ENCODE measurements at places on chromosomes 16 and 17. TPM values are rescaled to one million over a fixed set of nuclear protein-coding genes. Genes with fewer than 3 reads are reported as not detected.

Gene PDILT
- not detected for total RNA-seq

Gene WIPF2
- 5.0 TPM for total RNA-seq

Gene FOXJ1
- not detected for total RNA-seq

Gene TEKT1
- total RNA-seq = not detected

DNA sequence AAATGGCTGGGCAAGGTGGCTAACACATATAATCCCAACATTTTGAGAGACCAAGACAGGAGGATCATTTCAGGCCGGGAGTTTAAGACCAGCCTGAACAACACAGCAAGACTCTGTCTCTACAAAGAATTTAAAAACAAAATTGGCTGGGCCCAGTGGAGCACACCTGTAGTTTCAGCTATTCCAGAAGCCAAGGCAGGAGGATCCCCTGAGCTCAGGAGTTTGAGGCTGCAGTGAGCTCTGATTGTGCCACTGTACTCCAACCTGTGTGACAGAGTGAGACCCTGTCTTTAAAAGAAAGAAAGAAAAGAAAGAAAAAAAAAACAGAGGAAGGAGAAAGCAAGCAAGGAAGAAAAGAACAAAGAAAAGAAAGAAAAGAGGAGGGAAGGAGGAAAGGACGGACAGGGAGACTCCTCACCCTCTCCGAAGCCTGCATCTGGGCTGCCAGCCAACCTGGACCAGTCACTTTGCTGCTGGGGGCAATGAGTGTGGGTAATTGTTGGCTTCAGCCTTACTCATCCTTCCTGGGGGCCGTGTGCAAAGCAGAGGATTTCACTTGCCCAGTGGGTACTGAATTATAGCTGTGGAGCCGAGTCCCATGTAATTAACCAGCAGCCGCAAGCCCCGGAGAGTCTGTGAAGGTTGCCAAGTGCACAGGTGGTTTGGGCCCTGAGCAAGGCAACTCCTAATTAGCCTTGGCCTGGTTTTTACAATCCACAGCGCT lies 6.7 kb upstream of the MT4 start:
- DNase-seq = no peak

DNA sequence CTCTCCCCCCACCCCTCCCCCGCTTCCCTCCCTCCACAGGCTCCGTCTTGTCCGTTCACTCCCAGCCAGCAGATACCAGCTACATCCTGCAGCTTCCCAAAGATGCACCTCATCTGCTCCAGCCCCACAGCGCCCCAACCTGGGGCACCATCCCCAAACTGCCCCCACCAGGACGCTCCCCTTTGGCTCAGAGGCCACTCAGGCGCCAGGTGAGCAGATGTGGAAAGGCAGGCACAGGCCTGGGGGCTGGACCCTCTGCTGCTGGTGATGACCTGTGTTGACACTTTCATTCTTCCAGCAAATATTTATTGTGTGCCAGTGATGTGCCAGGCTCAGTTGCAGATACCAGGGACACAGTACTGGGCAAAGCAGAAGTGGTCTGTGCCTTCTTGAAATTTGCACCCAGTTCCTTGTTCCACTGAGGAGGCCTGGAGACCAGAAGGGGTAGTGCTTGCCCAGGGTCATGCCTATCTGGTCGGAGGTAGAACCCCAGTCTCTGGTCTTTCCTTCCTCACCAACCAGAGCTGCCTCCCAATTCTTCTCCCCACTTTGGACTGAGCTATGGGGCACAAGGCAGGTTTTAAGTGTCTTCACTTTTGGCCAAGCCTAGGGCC lies 10.3 kb upstream of the ABCC3 start:
- DNase-seq = no peak

GRCh38 chr17:80453126-80453997 lies 23.0 kb downstream of the NPTX1 start:
- DNase-seq = no peak

DNA sequence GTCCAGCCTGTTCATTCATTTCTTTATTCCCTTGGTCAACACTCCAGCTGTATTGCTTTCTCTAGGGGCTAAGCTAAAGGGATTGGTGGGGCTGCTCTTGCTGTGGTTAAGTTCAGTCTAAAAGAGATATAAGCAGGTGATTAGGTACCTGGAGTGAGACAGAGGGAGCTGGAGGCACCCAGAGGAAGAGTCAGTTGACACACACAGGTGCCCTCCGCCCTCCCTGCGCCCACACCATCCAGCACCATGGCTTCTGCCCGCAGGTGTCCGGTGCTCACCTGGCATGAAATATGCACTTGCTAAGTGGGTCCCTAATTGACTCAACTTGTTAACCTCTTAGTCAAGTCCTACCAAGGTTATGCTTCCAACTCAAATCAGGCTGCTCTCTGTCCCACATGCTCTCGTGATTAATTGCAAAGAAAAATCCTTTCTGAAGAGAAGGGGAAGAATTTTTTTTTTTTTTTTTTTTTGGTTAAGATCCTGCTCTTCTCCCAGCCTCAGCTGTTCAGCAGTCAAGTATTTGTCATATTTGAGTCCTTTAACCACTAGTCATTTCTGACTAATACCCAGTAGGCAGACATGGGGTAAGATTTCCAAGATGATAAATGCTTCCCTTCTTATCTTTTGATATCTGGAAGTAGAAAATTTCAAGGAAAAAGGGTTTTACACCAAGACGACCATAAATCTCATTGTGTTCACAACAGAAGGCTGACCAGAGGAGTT lies 199.8 kb upstream of the WSCD1 start:
- no peak for DNase-seq

DNA sequence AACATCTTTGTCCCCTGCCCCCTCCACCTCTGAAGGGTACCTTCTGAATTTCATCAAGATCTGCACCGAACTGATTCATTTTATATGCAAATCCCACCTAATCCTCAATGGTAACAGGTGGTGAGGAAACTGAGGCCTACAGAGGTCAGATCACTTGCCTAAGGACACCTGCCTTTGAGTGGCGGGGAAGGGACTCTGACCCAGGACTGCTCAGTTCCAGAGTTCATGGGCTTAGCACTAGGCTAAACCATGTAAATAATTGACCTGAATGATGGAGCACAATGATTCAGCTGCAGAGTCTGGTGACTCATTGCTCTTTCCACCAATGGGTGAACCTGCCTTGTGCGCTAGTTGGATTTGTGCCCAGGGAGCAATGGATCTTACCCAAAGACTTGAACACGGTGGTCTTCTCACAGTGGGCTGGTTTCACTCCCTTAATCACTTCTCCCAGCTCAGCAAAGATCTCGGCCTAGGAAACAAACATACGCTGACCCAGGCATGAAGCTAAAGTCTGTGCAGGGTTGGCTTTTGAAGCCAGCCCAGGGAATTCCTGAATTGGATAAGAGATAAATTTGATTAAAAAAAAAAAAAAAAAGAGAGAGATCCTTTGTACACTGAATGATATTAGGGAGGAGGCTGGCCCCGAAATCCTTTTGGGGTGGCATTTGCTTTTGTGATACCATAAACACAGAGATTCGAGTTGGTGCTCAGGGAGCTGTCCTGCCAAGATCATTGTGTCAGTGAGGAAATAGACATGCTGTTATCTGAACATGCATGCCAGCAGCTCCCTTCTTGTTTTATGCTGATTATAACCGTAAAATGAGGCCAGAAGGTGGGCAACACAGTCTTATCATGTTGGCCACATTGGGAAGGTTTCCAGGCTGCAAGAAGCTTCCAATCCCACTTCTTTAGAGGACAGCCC lies 17.0 kb downstream of the CRYM start:
- DNase-seq = no peak

GRCh38 chr16:66970775-66971720 lies 10.0 kb downstream of the CES3 start:
- DNase-seq = no peak

DNA sequence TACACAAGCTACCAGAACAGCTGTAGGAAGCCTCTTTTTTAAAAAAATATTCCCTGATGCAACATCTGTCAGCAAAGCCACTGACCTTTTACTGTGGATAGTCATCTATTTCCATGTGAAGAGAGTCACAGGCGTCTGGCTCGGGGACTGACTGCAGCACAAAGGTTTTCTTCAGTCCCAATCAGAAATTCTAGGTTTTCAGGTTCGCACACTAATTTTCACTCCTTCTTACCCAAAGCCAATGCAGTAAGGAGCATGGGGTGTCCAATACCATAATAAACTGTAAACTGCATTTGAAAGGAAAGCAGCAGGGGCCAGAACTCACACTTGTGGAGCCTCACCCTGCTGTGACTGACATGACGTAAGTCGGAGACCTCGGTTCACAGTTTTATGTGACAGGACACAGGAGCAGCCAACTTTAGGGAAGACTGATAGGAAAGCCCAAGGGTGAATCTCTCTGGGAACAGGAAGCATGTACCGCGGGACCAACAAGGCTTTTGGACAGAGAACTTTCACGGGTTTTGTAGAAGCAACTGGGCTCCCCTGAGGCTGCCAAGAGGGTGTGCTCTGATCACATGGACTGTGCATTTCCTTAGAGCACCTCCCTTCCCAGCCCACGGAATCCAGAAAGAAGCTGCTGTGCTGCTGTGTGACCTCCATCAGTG lies 9.1 kb upstream of the TMEM100 start:
- DNase-seq = peak; percentile 90

- no peak for DNase-seq
These were observed 18.8 kb upstream of the KRT10 start for GRCh38 chr17:40841246-40841645.

DNA sequence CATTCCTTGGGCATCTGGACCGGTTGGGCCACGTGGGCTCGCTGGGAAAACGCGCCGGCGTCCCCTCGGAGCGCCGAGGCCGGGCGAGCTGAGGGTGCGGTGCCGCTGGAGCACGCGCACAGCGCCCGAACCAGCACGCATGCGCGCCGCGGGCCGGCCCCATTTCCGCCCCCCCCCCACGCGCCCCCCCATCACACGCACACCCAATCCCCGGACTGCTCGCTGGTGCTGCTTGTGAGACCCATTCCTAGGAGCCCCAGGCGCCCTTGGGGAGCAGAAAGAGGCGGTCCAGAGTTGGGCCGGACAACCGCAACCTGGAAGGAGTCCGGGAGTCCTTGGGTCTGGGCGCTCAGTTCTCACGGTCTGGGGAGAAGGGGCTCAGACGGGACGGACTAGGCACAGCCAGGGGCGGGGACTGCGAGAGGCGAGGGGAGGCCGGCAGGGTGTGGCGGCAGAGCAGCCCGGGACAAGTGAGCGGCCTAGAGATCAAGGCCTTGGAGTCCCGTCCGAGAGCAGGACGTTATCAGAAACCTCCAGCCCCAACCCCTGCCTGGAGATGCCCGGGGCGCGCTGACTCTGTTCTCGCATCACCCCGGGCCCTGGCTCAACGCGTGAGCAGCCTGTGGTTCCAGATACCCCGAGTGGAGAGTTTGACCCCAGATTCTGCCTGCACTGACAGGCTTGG lies 6.0 kb upstream of the CBX8 start:
- no peak for DNase-seq

DNA sequence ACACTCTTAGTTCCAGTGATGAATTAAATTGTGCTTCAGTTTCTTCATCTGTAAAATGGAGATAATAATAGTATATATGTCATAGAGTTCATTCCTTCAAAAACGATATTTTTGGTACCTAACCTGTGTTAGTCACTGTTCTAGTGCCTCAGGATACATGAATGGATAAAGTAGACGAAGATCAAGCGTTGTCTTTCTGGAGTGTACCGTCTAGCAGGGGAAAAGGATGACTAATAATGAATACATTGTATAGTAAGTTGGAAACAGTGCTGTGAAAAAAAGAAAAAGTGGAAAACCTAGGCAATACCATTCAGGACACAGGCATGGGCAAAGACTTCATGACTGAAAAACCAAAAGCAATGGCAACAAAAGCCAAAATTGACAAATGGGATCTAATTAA lies 8.6 kb downstream of the KRT10 start:
- DNase-seq = no peak

DNA sequence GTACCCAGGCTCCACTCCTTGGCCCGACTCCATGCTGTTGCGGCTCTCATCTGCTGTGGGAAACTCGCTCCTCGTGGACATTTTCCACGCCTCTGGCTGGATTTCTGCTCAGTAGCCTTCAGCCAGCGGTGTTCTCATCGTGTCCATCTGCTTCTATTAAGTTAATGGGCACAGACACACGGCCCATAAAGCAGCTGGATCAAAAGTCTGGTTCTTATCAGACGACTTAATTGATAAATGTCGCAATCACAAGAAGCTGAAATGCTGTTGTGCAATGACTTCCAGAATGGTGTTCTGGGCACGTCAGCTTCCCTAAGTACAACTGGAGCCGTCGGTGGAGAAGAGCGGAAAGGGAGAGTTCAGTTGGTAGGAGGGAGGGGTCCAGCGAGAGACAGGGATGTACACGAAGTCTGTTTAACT lies 211.7 kb upstream of the CHMP6 start:
- DNase-seq = peak; percentile 71

GRCh38 chr17:6046431-6046830 lies 23.7 kb upstream of the WSCD1 start:
- no peak for DNase-seq

Measured in right atrium auricular region (tissue), 2 donors.